ENCODE measurements at places on chromosomes 7 and 10.

- DNase-seq = no peak
These were observed 16.1 kb upstream of the ABCC2 start for GRCh38 chr10:99766302-99766681.

GRCh38 chr7:87021285-87021684 lies 38.2 kb downstream of the ELAPOR2 start:
- DNase-seq = no peak

- DNase-seq = no peak
These were observed 127.9 kb downstream of the NRF1 start for GRCh38 chr7:129739427-129739826.

DNA sequence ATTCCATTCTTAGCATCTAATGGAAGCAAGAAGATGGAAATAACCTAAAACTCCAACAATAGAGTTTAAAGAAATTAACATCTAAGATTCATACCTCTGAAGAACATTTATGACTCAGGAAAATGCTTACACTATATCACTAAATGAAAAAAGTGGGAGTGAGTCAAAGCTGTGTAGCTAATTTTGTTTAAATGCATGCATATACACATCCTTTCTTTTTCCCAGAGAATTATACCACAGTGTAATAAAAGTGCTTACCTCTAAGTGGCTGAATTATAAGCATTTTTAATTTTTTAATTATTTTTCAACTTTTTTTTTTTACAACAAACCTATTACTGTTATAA lies 44.3 kb downstream of the CCDC71L start:
- no peak for DNase-seq

DNA sequence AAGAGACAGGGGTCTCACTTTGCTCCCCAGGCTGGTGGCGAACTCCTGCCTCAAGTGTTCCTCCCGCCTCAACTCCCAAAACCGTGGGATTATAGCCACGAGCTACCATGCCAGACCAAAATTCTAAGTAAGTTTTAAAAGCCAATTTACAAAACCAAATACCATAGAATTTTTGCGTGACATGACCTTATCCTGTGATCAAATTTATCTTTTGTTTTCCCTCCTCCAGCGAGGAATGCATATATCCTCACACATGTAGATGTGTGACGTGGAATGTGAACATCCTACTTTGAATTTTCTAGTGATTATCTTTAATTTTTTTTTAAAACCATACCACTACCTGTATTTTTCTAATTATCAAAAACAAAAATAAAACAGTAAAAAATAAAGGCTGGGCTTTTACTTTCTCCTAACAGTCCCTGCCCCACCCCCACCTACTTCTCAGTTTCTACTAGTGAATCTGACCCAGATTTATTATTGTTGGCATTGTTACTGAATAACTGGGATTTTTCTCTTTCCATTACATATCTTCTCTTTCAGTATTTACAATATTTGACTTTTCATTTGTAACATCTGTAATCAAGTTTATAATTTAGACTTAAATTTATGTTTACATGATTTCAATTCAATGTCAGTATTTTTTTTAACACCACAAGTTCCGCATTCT lies 26.0 kb downstream of the CYTH3 start:
- no peak for DNase-seq

GRCh38 chr10:15225511-15225910 lies 57.0 kb upstream of the NMT2 start:
- no peak for DNase-seq
